ENCODE measurements at places on chromosomes 4 and X.

GRCh38 chrX:84611843-84612636 lies 109.8 kb upstream of the HDX start:
- no peak for DNase-seq

DNA sequence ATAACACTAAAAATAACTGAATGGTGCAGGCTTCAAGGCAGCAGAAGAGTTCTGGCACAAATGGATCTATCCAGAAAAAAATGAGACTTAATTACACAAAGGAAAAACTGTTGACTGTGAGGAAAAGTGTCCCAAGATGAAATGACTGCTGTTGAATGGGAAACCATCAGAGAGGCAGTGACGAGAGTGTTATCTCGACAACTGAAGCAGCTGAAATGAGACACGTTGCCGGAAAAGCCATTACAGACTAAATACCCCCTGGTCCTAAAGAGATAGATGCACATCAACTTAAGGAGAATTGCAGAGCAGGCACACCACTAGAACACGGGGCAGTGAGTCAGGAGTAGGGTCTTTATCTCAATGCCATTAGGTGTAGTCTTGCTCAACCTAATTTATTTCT lies 277.8 kb downstream of the DMD start:
- DNase-seq: no peak

DNA sequence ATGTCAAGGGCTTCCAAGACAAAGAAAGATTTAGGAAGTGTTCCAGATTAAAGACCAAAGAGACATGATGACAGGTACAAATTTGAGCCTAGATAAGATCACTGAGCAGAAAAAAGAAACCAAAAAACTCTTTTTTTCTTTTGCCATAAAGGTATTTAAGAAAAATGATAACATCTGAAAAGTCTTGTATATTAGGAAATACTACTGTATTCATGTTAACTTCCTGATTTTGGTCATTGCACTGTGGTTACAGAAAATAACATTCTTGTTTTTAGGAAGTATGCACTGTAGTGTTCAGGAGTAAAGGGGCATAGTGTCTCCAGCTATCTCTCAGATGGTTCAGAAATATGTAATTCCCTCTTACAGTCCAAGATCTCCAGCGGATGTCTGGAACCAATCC lies 37.1 kb downstream of the RWDD4 start:
- no peak for DNase-seq

DNA sequence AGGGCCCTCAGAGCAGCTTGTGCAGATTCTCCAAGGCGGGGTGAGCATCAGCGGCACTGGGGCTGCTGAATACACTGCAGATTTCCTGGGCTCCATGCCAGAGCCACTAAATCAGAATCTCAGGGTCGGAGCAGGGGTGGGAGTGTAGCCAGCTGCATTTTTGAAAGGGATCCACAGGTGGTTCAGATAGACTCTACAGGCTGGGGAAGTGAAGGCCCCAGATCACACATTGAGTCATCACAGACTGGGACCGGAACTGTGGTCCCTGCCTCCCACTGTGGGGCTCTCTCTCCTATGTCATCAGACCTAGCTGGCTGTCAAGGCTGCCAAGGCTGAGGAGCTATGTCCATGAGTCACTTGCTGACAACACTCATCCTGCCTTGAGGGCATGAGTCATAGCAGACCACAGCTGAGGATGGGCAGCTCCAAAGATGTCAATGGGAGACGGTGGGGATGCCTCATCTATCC lies 162.3 kb upstream of the MAMLD1 start:
- peak; percentile 98 for DNase-seq

DNA sequence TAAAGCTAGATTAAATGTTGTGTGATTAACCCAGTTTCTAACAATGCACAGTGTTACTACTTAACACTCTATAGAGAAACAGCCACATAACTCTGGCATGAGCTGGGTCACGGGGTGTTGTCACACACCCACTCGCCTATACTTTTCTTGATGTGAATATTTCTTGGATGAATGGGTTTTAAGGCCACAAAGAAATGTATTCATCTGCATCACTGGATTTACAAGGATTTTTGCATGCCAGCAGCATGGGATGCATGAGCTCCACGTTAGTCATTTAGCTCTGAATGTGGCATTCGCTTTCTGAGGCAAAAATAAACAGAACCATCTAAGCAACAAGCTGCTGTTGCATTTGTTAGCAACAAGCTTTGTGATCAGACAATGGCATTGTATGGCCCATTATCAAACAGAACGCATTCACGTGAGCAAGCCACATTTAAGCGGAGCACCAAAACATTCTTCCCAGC lies 89.7 kb downstream of the LRP2BP start:
- DNase-seq: peak; percentile 84

DNA sequence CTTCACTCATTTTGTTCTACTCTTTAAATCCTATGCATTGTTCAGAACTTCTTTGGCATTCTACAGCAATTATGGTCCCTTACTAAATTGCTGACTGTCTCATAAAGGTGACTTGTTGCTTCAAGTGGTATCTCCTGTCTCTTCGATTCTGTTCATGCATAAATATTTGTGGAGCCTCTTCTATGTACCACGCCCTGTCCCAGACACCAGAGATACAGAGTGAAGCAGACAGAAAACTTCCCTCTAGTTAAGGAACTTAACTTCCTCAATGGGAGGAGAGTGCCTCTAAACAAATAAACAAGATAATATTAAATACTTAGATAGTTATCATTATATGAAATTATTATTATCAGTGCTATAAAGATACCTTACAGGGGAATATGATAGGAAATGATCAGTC lies 235.7 kb downstream of the FRAS1 start:
- no peak for DNase-seq

DNA sequence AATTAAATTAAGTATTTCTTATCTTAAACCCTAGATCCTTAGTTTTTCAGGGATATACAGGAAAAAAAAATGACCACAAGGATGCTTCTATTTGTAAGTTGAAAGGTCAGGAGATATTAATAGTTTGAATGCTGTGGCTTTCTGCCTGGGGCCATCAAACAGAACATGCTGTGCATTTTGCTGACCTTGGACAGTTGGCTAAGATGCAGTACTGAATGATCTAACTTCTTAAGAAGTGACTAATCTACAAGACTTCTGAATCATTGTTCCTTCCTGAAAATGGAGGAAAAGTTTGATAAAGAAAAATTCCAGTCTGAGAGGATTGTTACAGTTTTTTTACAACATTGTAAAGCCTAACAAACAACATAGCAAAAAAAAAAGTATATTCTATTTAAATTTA lies 237.8 kb upstream of the JADE1 start:
- DNase-seq: peak; percentile 94

DNA sequence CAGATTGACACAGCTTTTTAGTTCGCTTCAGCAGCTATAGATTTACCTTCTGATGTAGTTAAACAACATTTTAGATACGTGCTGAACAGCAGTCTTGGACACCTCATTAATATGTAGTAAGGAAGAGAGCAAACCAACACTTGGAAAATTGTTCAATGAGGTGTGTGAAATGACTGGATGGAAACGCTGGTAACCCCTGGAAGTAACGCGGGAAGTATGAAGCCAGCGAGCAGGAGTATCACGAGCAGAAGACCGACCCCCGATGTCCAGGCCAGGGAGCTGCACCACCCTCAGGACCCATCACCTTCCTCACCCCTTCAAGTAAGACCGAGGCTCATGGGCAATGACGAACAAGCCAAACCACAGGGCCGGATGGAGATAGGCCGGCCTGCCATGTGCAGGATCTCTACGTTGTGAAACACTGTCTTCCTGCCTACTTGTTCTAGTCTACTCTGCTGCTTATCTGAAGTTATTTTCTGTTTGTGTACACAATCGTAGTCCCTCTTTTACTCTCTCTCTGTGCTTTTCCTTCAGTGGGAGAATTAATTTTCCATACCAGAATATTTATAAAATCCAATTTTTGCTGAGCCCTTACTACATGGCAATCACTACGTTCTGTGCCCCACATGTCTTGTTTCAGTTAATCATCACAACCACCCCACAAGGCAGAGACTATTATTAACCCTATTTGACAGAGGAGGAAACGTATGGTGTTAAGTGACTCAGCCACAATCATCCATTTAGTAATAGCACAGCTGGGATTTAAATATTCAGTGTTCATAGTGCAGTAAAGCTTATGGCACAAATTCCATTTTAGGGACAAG lies 221.7 kb downstream of the APBB2 start:
- DNase-seq: peak; percentile 85

GRCh38 chrX:77014377-77015372 lies 432.5 kb upstream of the FGF16 start:
- DNase-seq: peak; percentile 31

DNA sequence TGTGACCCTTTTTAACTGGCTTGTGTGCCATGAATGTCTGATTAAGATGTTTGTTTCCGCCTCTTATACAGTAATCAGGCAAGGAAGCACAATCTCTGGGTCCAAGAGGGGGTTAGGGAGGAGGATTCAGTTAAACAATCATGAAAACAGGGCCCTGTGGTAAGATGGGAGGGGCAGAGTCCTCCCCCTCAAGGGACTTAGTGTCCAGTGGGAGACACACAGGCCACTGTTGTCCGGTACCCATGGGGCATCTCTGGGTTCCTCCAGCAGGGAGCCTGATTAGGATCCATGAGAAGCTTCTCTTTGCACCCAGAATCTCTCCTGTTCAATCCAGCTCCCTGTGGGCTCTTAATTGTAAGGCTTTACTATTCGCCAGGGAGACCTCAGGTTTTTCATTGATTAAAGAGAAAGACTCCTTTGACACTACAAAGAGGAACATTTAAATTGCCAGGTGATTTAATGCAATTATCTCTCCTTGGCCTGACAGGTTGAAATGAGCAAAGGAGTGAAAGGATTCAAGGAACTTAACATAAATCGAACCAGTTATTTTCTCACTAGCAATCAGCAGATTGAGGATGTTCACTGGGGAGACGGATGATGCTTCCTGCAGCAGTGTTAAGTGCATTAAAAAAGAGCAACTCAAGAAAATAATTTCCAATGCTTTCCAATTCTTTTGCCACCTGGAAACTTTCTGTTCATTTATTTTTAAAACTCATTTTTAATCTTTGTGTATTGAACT lies 225.4 kb downstream of the PTTG2 start:
- no peak for DNase-seq

- DNase-seq: no peak
These were observed 2393.9 kb downstream of the ARAP2 start for GRCh38 chr4:33850371-33850902.

DNA sequence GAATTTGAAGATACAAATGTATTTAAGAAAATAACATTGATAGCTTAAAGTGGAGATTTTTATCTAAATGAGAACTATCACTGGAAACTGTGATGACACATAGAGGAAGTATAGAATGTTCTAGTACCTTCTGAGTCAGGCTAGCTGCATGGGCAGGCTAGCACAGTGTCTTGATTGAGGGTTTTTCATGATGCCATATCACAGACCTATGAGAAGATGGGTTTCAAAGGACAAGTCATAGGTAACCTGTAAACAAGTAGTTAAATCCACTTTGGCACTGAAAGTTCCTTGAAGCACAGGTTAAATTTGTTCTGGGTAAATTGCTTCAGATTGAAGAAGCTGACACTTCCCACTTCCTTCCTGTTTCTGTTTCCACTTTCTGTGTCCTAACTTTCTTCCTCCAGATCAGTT lies 48.2 kb upstream of the CDKN2AIP start:
- DNase-seq: no peak

DNA sequence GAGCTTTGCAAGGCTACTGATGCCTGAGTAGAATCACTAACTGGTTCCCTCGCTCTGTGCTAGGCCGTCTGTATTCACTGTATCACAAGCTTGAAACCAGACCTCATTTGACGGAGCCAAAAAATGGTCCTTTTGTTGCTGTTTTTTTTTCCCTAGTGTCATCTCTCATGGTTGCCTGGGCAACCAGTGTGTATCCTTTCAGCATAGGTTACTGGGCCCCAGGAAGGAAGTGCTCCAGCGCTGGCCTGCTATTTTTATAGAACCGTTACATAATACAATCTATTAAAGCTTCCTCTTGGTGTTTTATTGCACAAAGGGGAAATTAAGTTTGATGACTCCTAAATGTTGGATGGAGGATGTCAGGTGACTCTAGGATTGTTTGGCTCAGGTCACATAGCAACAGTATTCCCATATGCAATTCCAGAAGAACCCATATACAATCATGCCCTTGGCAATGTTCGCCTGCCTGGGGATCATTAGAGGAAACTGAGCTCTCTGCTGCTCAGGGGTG lies 220.4 kb downstream of the SPRY1 start:
- no peak for DNase-seq

DNA sequence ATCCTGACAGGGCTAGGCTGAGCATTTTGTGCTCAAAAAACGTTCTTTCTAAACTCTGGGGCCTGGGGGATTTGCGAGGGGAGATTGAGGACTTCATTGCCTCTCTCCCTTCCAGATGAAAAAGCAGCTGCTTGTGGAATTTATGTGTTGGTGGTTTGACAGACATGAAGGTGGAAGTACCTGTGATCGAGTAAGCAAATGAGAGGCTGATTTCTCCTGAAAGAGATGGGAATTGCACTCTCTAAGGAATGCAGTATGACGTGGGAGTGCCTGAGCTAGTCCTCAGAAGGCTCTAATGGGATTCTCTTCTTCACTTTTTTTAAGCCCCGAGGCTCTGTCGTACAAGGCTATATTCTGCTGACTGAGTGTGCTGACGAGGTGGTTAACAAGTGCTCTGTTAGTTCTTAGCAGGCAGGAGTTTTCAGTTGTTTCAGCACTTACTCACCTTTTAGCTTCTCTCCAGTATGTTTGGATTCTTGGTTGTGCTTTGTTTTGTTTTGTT lies 426.8 kb upstream of the CNKSR2 start:
- no peak for DNase-seq

DNA sequence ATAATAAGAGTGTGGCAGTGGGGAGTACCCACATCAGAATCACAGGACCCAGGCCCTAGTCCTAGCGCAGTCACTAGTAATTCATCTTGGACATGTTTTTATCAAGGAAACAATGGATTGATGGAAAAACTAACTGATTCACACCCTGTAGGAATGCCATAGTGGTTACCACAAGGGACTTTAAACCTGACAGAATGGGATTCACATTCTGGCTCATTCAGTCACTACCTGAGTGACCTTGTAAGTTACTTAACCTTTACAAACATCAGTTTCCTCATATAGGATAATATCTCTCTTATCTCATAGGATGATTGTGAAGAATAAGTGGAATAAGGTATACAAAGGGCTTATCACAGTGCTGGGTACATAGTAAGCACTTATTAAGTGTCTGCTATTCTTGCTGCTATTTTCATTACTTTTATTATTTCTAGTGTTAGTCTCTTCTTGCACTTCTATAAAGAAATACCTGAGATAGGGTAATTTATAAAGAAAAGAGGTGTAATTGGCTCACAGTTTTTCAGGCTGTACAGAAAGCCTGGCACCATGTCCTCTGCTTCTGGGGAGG lies 247.5 kb upstream of the KLF3 start:
- DNase-seq: no peak

GRCh38 chr4:122665161-122665929 lies 44.5 kb upstream of the IL21 start:
- no peak for DNase-seq

All from RCC 7860 (cell line).